ENCODE measurements at places on chromosomes 16 and 17. TPM values are rescaled to one million over a fixed set of nuclear protein-coding genes. Genes with fewer than 3 reads are reported as not detected.

GRCh38 chr17:82108496-82108945 is 10.5 kb upstream of the FASN start:
- no peak for DNase-seq

The ITGAD gene
- total RNA-seq, result not detected

GRCh38 chr16:86566601-86566965 is at the start of gene FOXC2:
FOXC2 (plus strand) TSS chr16:86566829; CDS start chr16:86567336, 507 bp downstream.
- peak; percentile 54 for DNase-seq

The EPOP gene
- 0.14 TPM for total RNA-seq

DNA sequence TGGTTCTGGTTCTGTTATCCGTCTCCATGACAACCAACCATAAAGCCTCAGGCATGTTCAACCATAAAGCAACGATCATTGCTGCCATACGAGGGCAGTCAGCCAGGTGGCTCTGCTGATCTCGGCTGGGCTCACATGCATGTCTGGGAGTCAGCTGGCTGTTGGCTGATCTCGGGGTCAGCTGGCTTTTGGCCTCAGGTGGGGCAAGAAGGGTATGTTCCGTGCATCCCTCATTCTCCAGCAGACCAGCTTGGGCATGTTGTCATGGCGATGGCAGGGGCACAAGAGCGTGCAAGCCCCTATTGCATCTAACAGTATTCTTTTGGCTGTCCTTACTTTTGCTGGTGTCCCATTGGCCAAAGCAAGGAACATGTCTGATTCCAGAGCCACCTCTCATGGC is 86.2 kb downstream of the ABCC6 start:
- DNase-seq, result no peak

GRCh38 chr17:74474043-74474792 is 7.8 kb downstream of the CD300A start:
- DNase-seq, result peak; percentile 54

DNA sequence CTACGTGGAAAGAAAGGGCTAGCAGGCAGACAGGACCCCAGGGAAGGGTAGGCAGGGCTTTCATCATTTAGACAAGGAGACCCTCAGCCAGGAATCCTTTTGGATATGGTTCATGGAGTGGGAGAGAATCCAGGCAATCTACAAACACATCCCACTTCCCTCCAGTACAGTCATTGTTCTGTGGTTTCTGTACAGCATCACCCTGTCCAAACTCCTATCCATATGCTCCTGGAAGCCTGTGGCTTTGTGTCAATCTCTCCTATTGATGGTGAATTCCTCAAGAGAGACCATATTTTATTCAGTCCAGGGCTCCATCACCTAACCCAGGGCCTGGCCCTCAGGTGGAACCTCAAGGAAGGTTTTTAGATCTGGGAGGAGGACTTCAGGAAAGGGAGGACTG is 99.2 kb downstream of the SPACA3 start:
- DNase-seq, result no peak

DNA sequence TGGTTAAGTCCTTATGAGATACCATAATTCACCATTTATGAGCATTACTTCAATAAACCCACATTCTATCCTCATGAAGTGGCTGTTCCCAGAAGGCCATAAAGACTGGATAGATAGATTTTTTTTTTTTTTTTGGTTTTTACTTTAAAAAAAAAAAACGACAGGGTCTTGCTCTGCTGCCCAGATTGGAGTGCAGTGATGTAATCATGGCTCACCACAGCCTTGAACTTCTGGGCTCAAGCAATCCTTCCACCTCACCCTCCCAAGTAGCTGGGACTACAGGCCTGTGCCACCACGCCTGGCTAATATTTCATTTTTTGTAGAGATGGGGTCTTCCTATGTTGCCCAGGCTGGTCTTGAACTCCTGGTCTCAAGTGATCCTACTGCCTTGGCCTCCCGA is 102.3 kb downstream of the XYLT1 start:
- no peak for DNase-seq

GRCh38 chr17:75783069-75783783 is 1.4 kb upstream of the UNK start:
- no peak for DNase-seq

DNA sequence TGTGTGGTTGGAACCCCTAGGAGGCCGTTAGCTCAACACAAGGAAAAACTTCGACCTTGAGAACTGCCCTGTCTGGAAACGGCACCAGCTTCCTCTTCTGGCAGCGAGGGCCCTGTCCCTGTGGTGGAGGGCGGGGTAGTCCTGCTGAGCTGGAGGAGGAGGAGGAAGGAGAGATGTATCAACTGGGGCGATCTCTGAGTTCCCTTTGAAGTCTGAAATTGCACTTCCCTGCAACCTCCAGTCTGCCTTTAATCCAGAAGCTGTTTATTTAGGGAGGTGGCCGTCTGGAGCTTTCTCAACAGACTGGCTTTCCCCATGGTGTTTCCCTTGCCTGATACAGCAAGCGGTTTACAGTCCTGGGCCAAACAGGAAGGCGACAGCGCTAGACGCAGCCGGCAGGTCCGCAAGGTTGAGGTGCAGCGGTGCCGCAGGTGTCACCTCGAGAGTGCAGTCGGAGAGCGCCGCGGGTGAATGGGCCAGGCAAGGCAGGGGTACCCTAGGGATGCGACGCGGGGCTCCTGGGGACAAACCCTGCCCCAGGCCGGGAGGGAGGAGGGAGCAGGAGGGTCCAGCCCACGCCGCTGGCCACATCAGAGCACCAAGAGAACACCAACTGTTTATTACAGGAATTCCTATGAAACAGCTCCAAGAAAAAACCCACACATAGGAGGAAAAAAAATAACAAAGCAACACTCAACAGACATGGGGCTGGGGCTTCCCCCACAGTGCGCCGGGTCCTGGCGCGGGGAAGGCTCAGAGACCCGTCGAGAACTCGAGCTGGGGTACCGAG is 11.4 kb upstream of the MRPS23 start:
- peak; percentile 76 for DNase-seq

GRCh38 chr17:51046514-51047384 is 73.9 kb downstream of the SPAG9 start:
- peak; percentile 42 for DNase-seq

The PSMC3IP gene
- total RNA-seq, result 1.3 TPM

The OR1D2 gene
- total RNA-seq, result not detected

The TBC1D3G gene
- total RNA-seq, result not detected

DNA sequence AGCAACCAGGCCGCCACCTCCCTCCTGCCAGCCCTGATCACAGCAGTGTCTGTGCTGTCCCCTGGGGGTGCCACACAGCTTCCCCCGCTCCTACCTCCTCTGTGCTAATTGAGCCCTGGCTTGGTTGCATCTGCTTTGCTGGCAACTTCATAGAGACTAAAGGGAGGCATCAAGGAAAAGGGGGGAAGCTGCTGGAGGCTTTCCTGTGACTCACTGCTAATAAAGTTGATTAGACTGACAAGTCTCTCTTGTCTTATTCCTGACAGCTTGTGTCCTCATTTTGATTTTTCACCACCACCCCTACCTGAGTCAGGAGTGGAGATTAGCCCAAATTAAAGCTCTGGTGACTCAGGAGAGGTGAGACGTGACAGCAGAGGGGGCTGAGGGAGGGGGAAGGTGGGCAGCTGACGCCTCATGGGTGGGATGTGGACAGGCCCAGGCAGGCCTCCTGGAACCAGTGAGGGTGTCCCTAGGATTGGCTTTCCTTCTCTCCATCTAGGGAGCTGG is 310.0 kb downstream of the CBLN1 start:
- no peak for DNase-seq

GRCh38 chr16:89949756-89950155 is 1.2 kb downstream of the DEF8 start:
- no peak for DNase-seq

- no peak for DNase-seq
Measured at GRCh38 chr17:55430541-55431288, 9.1 kb upstream of the MMD start.

The DPEP2 gene
- total RNA-seq, result 4.4 TPM

The CTRB1 gene
- not detected for total RNA-seq

- no peak for DNase-seq
Measured at GRCh38 chr17:68941761-68942160, 13.4 kb downstream of the ABCA8 start.

DNA sequence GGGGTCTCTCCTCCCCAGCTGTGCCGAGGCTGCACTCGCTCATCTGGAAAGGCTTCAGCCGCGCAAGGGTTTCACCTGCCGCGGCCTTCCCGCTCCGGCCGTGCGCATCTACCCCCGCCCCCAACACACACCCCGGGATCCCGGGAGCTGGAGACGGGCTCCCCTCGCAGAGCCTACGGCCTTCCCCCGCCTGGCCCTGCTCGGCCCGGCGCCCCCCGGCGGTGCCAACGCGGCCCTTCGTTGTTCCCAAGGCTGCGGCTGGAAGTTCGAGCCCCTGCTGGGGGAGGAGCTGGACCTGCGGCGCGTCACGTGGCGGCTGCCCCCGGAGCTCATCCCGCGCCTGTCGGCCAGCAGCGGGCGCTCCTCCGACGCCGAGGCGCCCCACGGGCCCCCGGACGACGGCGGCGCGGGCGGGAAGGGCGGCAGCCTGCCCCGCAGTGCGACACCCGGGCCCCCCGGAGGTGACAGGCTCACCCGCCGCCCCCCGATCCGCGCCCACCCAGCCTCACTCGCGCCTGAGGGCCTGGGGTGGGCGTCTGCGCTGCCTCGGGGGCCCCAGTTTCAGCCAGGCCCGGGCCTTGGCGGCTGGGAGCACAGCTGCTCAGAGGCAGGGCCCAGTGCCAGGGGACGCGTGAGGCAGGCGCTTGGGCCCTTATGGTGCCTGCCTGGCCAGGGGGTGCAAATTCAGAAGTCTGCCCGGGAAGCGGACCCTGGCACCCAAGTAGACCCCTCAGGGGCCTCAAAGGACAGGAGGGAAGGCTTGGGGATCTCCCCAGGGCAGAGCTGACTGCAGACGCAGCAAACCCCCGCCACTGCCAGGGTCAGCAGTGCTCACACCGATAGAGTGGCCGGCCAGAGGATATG is 11.2 kb downstream of the GALK1 start:
- DNase-seq, result peak; percentile 74

Measured in transverse colon (tissue), 4 donors.